ENCODE measurements at places on chromosomes 1 and 21.
A peak's percentile ranks its signal among the peaks of the same experiment; 100 is the strongest.

- DNase-seq = no peak
Measured at GRCh38 chr1:45952072-45952471, 148.7 kb downstream of the MAST2 start.

- DNase-seq = no peak
Measured at GRCh38 chr1:86382878-86383277, 13.2 kb downstream of the ODF2L start.

GRCh38 chr1:97938285-97938642, 17.4 kb upstream of the DPYD start:
- no peak for DNase-seq

GRCh38 chr1:60573121-60573520, 499.6 kb upstream of the C1orf87 start:
- DNase-seq = no peak

GRCh38 chr1:38508232-38508631, 351.3 kb downstream of the RRAGC start:
- no peak for DNase-seq

GRCh38 chr21:38036016-38036415, 119.8 kb upstream of the KCNJ6 start:
- no peak for DNase-seq

- DNase-seq = no peak
Measured at GRCh38 chr1:156845055-156845952, 13.6 kb downstream of the INSRR start.

GRCh38 chr21:41851090-41851790, 27.9 kb downstream of the PRDM15 start:
- no peak for DNase-seq

GRCh38 chr1:178023181-178023618, 53.3 kb upstream of the SEC16B start:
- DNase-seq = no peak

DNA sequence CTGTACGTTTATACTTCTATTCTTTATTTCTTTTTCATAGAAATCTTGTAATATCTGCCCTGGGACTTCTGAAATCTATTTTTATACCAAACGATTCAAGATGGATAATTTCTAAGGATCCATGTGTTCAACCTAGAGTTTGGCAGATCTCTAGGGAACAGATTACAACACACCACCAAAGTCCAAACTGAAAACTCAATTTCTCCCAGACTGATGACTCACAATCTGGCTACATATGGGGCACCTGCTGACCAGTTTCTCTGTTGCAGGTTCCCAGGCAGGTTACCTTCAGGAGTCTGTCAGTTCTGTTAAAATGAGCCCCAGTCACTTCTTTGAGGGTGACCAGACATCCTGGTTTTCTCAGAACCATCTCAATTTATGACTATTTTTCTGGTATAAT, 439.4 kb downstream of the GPATCH2 start:
- no peak for DNase-seq

- DNase-seq = no peak
Measured at GRCh38 chr1:85128316-85128715, 72.5 kb downstream of the SYDE2 start.

GRCh38 chr1:82284213-82284612, 483.5 kb downstream of the ADGRL2 start:
- no peak for DNase-seq

GRCh38 chr1:67747671-67748546, 62.9 kb downstream of the GADD45A start:
- no peak for DNase-seq

DNA sequence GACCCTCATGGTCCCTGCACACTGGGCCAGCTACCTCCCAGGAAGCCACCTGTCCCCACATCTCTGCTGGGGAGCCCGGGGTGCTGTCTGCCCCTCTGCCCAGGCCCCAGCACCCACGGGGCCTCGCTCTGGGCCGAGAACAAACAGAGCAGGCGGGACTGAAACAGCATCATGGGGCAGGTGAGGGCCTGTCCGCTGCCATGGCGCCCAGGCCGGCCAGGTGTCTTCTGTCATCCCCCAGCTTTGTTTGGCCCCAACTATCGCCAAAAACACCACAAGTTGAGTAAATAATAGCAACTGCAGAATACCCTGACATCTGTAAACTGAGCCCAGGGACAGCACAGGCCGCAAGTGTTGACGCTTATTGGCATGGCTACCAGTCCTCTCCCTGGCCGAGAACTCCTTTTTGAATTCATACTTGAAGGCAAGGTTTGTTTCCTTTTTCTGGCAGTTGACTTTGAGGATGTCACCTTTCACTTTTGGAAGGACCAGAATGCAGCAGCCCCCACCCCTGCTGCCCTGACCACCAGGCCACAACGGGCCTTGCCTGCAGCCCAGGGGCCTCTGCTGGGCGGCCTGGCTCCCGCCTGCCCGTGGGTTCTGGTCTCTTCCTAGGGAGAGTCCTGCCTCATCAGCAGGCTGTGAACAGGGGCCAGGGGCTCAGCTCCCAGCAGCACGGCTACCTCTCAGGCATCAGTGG, 152.7 kb downstream of the CASZ1 start:
- no peak for DNase-seq

- DNase-seq = no peak
Measured at GRCh38 chr1:238681451-238681850, 704.9 kb upstream of the CHRM3 start.

GRCh38 chr1:29394521-29395225, 158.4 kb downstream of the PTPRU start:
- no peak for DNase-seq

DNA sequence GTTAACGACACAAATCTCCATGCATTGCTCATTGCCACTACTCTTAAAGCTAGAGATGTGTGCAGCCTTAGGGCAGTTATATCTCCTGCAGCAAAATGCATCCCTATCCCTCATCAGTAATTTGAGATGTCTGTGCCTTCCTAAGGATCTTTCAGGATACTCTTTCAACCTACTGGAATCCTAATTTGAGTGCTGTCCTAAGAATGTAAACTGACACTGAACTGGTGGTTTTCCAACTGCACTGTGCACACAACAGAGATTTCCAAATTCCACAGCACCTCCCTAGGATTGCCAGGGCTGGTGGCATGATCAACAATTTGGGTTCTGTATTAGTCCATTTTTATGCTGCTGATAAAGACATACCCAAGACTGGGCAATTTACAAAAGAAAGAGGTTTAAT, 193.9 kb downstream of the LTN1 start:
- no peak for DNase-seq

DNA sequence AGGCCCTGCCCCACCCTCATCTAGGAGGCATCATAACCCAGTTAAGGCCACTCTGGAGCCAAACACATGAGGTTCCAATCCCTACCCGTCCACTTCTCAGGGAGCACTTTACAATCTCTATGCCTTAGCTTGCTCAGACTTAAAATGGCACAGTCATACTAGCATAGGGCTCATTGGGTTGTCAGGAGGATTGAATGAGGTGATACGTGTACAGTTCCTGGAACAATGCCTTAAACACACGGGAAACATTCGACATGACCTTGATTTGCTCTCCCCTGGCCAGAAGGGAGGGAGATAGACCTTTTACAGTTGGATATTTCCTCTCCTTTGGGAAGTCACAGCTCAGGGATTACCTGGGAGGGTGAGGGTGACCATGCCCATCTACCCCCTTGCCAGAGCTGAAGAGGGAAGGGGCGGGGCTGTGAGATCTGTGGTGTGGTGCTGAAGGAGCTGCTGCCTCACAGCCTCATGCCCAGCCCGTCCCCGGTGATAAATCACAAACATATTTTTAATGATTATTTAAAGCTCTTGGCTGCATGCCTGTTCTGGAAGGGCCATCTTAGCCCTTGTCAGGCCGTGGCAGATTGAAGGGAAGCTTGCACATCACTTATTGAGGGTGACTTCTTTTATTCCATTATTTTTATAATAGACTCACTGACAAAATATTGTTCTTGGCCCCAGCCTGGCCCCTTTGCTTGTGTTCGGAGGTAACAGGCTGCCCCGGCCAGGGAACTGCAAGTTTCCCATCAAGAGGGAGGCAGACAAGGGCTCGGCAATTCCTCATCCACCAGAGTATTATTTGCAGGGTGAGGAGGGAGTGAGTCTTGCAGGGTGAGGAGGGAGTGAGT, 83.4 kb downstream of the FOXD2 start:
- DNase-seq = no peak

GRCh38 chr1:230979389-230979716, 459 bp downstream of the ARV1 start:
- no peak for DNase-seq

DNA sequence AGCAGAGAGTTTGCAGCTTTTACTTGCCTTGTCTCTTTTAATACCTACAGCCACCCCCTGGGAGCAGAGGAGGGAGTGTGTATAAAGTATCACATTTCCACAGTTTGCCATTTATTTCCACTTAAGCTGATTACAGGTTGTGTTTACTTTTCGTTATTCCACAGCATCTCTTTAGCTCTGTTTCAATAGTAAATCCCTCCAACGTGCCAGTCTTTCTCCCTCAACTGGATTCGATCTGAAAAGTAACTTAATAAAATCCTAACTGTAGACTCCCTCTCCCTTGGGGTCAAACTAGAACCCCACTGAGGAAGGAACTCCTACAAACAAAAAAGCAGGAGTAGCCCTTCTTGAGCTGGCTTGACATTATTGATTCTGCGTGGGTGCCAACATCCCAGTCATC, 3.1 kb upstream of the FCGR2A start:
- peak; percentile 71 for DNase-seq

GRCh38 chr1:182185842-182186756, 124.6 kb upstream of the ZNF648 start:
- peak; percentile 32 for DNase-seq

GRCh38 chr1:171852272-171852671, 11.0 kb downstream of the DNM3 start:
- no peak for DNase-seq

DNA sequence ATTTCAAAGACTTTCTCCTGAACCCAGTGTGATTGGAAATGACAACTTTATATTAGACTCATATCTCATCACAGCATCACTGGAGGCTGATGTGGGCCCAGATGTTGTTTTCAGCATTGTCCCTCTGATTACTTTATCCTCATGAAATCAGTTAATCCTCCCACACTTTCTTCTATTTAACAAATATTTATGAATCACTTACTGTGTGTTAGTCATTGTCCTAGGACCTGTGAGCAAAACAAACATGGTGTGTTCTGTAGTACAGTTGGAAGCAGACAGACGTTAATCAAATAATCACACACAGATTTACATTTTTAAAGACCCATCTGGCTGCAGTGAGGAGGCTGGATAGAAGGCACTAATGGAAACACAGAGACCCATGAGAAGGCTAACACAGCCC, 383.7 kb downstream of the PRDM2 start:
- DNase-seq = no peak

- DNase-seq = no peak
Measured at GRCh38 chr1:28971980-28972771, 57.8 kb downstream of the EPB41 start.

GRCh38 chr1:230043081-230043480, 24.0 kb upstream of the GALNT2 start:
- no peak for DNase-seq
